ENCODE measurements at places on chromosomes 12 and 14. TPM values are rescaled to one million over a fixed set of nuclear protein-coding genes. Genes with fewer than 3 reads are reported as not detected.

The SYCP3 gene
- total RNA-seq, result 0.88 TPM

The SVOP gene
- total RNA-seq, result not detected

The ERG28 gene
- total RNA-seq, result 7.2 TPM

The SIRT4 gene
- total RNA-seq, result 1.1 TPM

The IQSEC3 gene
- not detected for total RNA-seq

The KCNA5 gene
- not detected for total RNA-seq

The TAS2R13 gene
- 3.8 TPM for total RNA-seq

The EEF1AKMT3 gene
- total RNA-seq, result 8.8 TPM
